ENCODE measurements at places on chromosomes 6 and 20.

DNA sequence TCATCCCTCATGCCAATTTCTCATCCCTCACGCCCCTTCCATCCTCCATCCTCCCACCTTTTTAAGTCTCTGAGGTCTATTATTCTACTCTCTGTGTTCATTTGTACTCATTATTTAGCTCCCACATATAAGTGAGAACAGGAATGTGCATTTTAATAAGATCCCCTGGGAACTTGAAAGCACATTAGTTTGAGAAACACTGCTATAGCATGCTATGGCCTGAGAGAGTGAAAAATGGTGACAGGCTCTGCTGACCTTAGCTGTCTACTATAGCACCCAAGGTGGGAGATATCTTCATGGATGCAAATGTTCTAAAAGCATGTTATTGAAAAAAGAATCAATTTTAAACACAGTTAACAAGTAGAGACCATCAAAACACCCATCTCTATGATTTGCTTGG is 712.0 kb downstream of the TFAP2A start:
- DNase-seq: no peak

GRCh38 chr6:14883921-14884320 is 361.9 kb upstream of the JARID2 start:
- no peak for DNase-seq

GRCh38 chr20:7449269-7449668 is 491.0 kb downstream of the HAO1 start:
- no peak for DNase-seq

DNA sequence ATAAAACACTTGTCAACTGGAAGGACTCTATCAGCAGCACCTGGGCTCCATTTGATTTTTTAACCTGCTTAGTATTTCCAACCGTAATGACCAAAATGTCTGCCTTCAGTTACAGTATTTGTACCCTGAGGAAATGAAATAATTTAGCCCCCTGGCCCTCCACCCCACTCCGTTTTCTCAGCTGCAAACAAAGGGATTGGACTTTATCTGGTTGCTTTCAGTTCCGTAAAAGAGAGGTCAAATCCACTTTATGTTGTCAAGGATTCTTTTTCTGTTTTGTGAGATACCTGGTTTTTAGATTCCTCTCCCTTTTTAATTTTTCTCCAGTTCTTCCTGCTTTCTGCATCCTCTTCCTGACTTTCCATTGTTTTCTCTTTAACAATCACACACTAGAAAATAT is 64.4 kb upstream of the BMP2 start:
- DNase-seq: no peak

GRCh38 chr20:57691699-57692098 is 18.1 kb downstream of the PMEPA1 start:
- DNase-seq: no peak

DNA sequence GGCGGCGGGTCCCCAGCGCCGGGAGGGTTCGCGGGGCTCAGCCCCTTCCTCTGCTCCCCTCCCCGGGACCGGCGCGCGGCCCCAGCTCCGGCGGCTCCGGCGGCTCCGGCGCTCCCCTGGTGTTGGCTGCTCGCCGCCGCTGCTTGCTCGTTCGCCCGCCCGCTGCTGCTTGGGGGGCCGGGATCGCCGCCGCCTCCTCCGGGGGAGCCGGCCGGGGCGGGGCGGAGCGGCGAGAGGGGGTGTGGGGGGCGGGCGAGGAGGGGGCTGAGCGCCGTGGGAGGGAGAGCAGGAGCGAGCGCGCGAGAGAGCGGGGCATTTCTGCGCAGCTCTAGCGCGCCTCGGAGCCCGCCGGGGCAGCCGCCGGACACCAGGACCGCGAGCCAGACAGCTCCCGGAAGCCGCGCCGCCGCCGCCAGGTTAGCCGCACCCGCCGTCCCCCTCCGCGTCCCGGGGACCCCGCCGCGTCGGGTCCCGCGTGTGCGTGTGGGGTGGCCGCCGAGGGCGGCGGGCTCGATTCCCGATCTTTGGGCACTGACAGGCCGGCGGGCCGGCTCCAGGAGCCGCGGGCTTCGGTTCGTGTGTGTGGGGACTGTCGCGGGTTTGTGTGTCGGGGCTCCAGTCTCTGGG is 62.0 kb upstream of the EPB41L1 start:
- DNase-seq: no peak

DNA sequence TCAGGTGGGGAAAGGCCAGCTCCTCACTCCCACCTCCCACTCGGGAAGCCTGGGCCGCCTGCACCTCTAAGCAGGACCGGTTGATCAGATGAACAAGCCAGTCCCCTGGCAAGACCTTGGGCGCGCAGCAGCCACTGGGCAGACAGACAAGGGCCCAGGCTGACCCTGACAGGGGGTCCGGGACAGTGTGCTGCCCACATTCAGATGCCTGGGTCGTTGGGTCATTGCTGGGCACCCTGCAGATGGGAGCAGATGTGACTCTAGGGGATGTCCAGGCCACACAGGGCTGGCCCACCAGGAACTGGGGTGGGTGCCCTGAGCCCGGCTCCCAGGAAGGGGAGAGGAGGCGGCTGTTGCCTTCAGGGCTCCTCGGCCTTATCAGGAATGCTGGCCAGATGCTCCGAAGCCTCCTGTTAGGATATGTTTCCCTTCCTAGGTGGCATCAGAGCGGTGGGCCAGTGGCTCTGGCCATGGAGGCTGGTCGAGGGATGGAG is 17.3 kb upstream of the FRMD1 start:
- no peak for DNase-seq

GRCh38 chr6:148892247-148892646 is 145.4 kb downstream of the UST start:
- no peak for DNase-seq

DNA sequence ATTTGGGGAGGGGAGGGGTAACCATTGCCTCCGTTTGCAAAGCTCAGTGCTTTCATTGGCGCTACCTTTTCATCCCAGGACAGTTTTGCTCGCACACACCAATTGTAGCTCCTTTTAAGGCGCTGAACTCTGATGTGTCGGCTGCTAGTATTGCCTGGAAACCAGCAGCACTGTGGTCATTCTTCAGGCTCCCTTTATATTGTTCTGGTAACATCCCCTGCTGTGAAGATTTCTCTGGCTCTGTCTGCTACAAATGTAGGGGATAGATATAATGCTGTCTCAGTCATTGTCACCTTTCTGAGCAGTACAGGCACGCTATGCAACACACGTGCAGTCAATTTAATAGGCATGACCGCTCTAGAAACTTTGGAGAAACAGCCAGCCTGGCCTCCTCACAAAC is 172.9 kb upstream of the SASH1 start:
- no peak for DNase-seq

GRCh38 chr6:150150821-150151646 is 8.2 kb downstream of the PPP1R14C start:
- DNase-seq: no peak

GRCh38 chr20:48605364-48606171 is 222.2 kb downstream of the PREX1 start:
- no peak for DNase-seq

DNA sequence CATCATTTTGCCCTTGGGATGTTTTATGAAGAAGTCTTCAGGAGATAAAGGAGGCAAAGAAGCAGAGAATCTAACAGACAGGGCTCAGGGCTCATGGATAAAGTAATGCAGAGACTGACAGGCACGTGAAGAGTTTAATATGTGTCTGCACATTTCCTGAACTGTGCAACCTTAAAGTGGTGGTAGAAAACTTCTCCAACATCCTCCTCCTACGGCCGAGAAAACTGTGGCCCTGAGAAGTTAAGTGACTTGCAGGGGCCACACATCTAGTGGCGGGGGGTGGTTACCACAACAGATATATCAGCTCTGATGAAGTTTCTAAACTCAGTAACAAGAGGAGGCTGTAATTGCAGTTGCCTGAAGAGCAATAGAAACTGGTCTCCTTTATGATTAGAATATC is 61.0 kb downstream of the SOBP start:
- DNase-seq: no peak

- DNase-seq: no peak
Measured at GRCh38 chr6:18343741-18344140, 43.4 kb upstream of the RNF144B start.

DNA sequence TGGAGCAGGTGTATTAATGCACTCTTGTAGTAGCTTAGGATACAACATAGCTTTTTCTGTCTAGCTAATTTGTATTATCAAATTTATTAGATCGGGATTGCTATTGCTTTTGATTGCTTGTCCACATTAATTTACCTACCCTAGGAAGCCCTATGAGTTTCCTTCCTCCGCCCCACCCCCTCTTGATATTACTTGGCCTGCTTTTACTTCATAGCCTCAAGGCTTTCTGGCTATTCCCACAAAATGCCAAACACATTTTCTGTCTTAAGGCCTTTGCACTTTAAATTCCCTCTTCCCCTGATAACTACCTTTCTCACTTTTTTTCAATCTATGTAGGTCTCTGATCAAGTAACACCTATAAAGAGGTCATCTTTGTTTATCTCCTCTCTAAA is 99.1 kb upstream of the PRSS16 start:
- no peak for DNase-seq

DNA sequence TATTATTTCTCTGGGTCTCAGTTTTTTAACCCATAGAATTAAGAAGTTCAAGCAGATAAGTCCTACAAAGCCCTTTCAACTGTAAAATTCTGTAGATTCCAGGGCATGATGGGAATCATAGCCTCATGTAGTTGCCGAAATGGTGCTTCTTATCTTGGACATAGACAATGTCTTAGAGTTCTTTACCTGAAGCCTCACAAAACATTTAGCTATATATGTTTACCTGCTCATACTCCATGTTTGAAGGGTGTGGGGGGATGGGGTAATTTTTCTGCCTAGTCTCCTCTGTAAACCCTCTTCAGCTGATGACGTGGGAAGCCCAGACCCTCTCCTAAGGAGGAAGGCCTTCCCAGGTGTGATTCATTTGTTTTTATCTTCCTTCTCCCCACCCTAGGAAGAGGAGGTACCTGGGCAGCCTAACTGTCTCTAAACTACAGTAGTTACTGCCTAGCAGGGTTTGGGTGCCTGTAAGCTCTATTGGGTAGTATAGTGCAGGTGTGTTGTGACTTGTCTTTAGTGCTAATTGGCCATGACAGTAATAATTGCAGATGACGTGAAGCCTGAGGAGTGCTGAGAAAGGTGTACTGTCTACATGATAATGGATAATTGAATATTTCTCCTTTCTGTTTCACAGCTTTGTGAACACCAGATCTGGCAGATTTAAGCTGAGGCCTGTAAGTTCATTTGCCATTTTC is 230.8 kb downstream of the TFAP2B start:
- DNase-seq: no peak

- DNase-seq: no peak
Measured at GRCh38 chr6:159762681-159763293, 942 bp downstream of the ACAT2 start.

- peak; percentile 46 for DNase-seq
Measured at GRCh38 chr6:132483779-132484679, 28.9 kb downstream of the STX7 start.

DNA sequence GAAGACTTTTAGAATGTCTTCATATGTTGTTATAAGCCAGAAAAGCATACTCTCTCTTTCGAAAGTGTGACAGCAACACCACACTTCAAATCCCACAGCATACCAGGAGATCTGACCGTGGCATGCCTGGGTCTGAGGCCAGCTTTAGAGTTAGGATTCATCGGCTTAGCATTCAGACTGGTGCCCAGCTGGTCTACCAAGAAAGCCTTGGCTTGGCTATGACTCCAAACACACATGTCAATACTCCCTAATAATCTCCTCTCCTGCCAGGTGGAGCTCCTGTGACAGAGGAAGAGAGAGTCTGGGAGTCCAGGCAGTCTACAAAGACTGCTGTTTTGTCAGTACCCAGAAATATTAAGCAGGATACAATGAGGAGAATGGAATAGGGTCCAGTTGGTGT is 77.1 kb upstream of the MAN1A1 start:
- DNase-seq: no peak

DNA sequence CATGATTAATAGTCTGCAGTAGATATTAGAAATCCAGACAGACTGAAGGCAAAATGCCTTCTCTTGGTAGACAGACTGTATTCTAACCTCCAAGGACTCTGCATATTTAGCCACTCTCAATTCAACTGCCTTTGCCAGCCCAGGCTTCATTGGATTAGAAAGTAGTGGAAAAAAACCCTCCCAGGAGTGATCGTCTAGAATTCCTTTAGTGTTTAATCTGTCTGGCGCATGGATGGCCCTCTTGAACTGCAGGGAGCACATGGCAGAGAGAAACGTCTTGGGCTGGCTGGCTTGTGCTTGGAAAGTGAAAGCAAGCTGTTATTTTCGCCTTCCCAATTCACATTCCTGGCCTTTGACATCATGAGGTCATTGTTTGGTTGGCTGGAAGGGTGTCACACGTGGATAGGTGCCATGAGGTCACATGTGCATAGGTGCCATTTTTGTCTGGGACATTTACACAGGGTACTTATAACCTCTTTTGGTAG is 30.9 kb upstream of the NEDD9 start:
- DNase-seq: no peak

DNA sequence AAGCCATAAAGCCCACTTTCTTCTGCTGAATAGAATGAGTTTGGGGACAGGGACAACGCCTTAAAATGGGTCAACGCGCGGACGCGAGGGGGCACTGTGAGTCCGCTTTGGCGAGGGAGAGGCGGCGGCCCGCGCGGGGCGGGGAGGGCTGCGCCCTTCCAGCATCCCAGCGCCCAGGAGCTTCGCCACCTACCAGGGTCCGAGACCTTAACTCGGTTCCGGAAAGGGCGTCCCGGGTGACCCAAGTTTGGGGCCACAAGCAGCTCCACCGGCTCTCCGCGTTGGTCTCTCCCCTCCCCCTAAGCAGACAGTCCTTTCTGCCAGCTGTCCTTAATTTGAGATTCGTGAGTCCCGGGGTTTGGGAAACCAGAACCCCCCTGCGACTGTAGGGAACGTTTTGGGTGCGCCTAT is 1.8 kb upstream of the SAMD5 start:
- DNase-seq: peak; percentile 56

- DNase-seq: no peak
Measured at GRCh38 chr6:119890470-119890869, 540.9 kb upstream of the MAN1A1 start.

- no peak for DNase-seq
Measured at GRCh38 chr6:167044696-167045095, 45.5 kb downstream of the CEP43 start.

DNA sequence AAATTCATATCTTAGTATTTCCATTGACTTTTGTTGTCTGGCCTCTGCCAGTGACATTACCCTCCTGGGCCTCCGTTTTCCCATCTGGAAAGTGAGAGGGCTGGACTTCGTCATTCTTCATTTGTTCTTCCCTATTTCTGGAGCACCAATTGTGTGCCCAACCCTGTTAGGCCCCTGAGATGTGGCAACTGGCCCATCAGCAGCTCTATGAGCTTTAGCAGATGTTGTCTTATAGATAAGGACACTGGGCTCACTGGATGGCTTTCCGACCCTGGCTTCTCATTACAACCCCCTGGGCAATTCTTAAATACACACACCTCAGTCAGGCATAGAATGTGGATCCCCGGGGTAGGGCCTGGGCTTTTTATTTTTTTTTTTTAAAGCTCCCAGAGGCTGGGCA is 14.7 kb downstream of the PABPC1L start:
- DNase-seq: no peak

Measured in NCI-H2081 (cell line).